A549 treated with AZD2906 at 1 μM for 4 hours (cell line): ENCODE measurements at places on chromosomes 1 and 21. TPM values are rescaled to one million over a fixed set of nuclear protein-coding genes. Genes with fewer than 3 reads are reported as not detected.

ZNF669 gene
- 3.0 to 4.5 TPM (median 3.7 TPM) in 5 replicates for total RNA-seq

ARPC5 gene
- total RNA-seq = 148 to 204 TPM (median 164 TPM) in 5 replicates

CELA2B gene
- total RNA-seq = 0.14 to 0.16 TPM in 2 of 5 replicates, not detected in the others

IGSF9 gene
- total RNA-seq = 0.12 to 0.22 TPM (median 0.15 TPM) in 5 replicates

LCE2A gene
- not detected in 5 replicates for total RNA-seq

JAM2 gene
- 0.02 to 0.08 TPM in 2 of 5 replicates, not detected in the others for total RNA-seq

CFHR4 gene
- not detected in 5 replicates for total RNA-seq

C1orf53 gene
- 4.5 to 8.5 TPM (median 6.8 TPM) in 5 replicates for total RNA-seq

COL8A2 gene
- total RNA-seq = 0.08 to 0.17 TPM (median 0.11 TPM) in 5 replicates

DAB1 gene
- not detected in 5 replicates for total RNA-seq

SH2D1B gene
- total RNA-seq = 0.10 to 0.20 TPM (median 0.10 TPM) in 5 replicates

GPR89B gene
- 3.9 to 5.2 TPM (median 4.6 TPM) in 5 replicates for total RNA-seq

ST6GALNAC3 gene
- total RNA-seq = 0.39 to 0.92 TPM (median 0.61 TPM) in 5 replicates

MYOG gene
- total RNA-seq = not detected in 5 replicates

CYP4A22 gene
- total RNA-seq = not detected in 5 replicates

GBP6 gene
- not detected in 5 replicates for total RNA-seq

DCST2 gene
- total RNA-seq = 0.37 to 1.2 TPM (median 0.71 TPM) in 5 replicates

OSBPL9 gene
- 32.4 to 44.5 TPM (median 39.4 TPM) in 5 replicates for total RNA-seq

MATN1 gene
- 0.02 to 0.14 TPM (median 0.10 TPM) in 4 of 5 replicates, not detected in the other for total RNA-seq

FCN3 gene
- total RNA-seq = not detected in 5 replicates

KRTAP19-1 gene
- not detected in 5 replicates for total RNA-seq

IL19 gene
- 0.08 to 0.11 TPM (median 0.09 TPM) in 3 of 5 replicates, not detected in the others for total RNA-seq

AJAP1 gene
- not detected in 5 replicates for total RNA-seq

ZNF593OS gene
- total RNA-seq = 0.18 to 0.28 TPM in 2 of 5 replicates, not detected in the others

SRSF11 gene
- total RNA-seq = 55.5 to 86.7 TPM (median 68.4 TPM) in 5 replicates

PLEKHA6 gene
- total RNA-seq = 30.7 to 35.1 TPM (median 33.3 TPM) in 5 replicates

DISC1 gene
- 0.10 to 0.31 TPM (median 0.22 TPM) in 5 replicates for total RNA-seq

HSPA13 gene
- 12.3 to 18.4 TPM (median 15.0 TPM) in 5 replicates for total RNA-seq

CAMK1G gene
- 0.22 to 0.60 TPM (median 0.35 TPM) in 5 replicates for total RNA-seq

LRRC53 gene
- total RNA-seq = not detected in 5 replicates

ASTN1 gene
- not detected in 5 replicates for total RNA-seq

OLIG2 gene
- total RNA-seq = 0.07 TPM in 1 of 5 replicates, not detected in the others

ANGPTL1 gene
- total RNA-seq = 0.02 TPM in 1 of 5 replicates, not detected in the others

CD5L gene
- not detected in 5 replicates for total RNA-seq

CA14 gene
- total RNA-seq = not detected in 5 replicates

CASZ1 gene
- total RNA-seq = 1.4 to 2.0 TPM (median 1.6 TPM) in 5 replicates

PLA2G5 gene
- total RNA-seq = not detected in 5 replicates

SESN2 gene
- 6.4 to 10.4 TPM (median 7.1 TPM) in 5 replicates for total RNA-seq

OR2L3 gene
- total RNA-seq = not detected in 5 replicates

PPCS gene
- 35.1 to 42.7 TPM (median 36.2 TPM) in 5 replicates for total RNA-seq

WDR64 gene
- total RNA-seq = not detected in 5 replicates

SHE gene
- 0.10 to 0.17 TPM (median 0.15 TPM) in 5 replicates for total RNA-seq

PMVK gene
- 39.6 to 50.3 TPM (median 45.3 TPM) in 5 replicates for total RNA-seq

C1orf52 gene
- total RNA-seq = 15.1 to 22.2 TPM (median 19.8 TPM) in 5 replicates

SLC6A9 gene
- total RNA-seq = 11.6 to 14.2 TPM (median 13.2 TPM) in 5 replicates

GRIK1 gene
- not detected in 5 replicates for total RNA-seq
